ENCODE measurements at places on chromosomes 6 and 20.

- no peak overlapping the region for H3K27ac ChIP-seq
- H3K4me3 ChIP-seq = no peak overlapping the region
- peaks cover 2% of the 10 kb centered on the region for H3K4me1 ChIP-seq
- no peaks in the 10 kb centered on the region for H3K36me3 ChIP-seq
- H3K27me3 ChIP-seq = no peaks in the 10 kb centered on the region
Observed at GRCh38 chr20:39605361-39605760, 643.2 kb downstream of the DHX35 start.

- DNase-seq = no peak
- no peaks in the 10 kb centered on the region for H3K4me1 ChIP-seq
- H3K27me3 ChIP-seq = no peaks in the 10 kb centered on the region
- no peak overlapping the region for H3K27ac ChIP-seq
- H3K4me3 ChIP-seq = no peak overlapping the region
- no peaks in the 10 kb centered on the region for H3K36me3 ChIP-seq
Observed at GRCh38 chr6:118876814-118877213, 17.1 kb upstream of the ASF1A start.

GRCh38 chr6:101016163-101016562 is 135.0 kb upstream of the ASCC3 start:
- no peaks in the 10 kb centered on the region for H3K27me3 ChIP-seq
- H3K36me3 ChIP-seq = no peaks in the 10 kb centered on the region
- H3K4me3 ChIP-seq = no peak overlapping the region
- H3K27ac ChIP-seq = no peak overlapping the region
- no peak for DNase-seq

DNA sequence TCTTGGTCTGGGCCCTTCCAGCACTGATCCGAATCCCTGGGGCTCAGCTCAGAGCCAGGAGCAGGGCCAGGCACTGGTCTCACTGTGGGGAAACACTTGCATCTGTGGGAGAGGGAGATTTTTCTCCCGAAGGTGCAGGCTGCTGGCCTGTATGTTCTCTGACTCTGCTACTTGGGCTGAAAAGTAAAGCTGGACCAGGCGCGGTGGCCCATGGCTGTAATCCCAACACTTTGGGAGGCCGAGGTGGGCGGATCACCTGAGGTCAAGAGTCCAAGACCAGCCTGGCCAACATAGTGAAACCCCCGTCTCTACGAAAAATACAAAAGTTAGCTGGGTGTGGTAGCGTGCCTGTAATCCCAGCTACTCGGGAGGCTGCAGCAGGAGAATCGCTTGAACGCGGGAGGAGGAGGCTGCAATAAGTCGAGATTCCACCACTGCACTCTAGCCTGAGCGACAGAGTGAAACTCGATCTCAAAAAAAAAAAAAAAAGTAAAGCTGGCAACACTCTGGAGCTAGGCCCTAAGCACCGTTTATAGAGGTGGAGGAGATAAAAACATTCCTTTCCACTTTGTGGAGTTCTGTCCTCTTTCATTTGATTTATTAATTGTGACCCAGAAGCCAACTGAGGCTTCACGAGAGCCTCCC is 41.7 kb downstream of the JPH2 start:
- H3K4me1 ChIP-seq = no peaks in the 10 kb centered on the region
- H3K4me3 ChIP-seq = no peak overlapping the region
- H3K36me3 ChIP-seq = no peaks in the 10 kb centered on the region

DNA sequence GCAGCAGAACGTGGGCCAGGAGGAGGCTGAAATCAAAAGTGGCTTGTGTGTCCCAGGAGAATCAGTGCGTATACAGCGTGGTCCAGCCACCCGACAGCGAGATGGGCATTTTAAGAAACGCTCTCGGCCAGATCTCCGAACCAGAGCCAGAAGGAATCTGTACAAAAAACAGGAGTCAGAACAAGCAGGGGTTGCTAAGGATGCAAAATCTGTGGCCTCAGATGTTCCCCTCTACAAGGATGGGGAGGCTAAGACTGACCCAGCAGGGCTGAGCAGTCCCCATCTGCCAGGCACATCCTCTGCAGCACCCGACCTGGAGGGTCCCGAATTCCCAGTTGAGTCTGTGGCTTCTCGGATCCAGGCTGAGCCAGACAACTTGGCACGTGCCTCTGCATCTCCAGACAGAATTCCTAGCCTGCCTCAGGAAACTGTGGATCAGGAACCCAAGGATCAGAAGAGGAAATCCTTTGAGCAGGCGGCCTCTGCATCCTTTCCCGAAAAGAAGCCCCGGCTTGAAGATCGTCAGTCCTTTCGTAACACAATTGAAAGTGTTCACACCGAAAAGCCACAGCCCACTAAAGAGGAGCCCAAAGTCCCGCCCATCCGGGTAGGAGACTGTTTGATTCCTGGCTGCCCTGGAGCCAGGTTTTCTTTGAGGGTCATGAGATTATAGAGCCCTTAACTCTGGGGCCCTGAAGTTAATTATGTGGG is 75.3 kb downstream of the ASXL1 start:
- no peak for DNase-seq
- H3K4me1 ChIP-seq = no peaks in the 10 kb centered on the region
- no peak overlapping the region for H3K27ac ChIP-seq
- peak overlapping the region; percentile 38 for H3K4me3 ChIP-seq

GRCh38 chr6:1552296-1552761 is 57.4 kb upstream of the FOXC1 start:
- no peaks in the 10 kb centered on the region for H3K4me1 ChIP-seq
- H3K36me3 ChIP-seq = no peaks in the 10 kb centered on the region
- no peak overlapping the region for H3K4me3 ChIP-seq

All from neuronal stem cell (in vitro differentiated cells).